ENCODE measurements at places on chromosomes 4 and X.

- DNase-seq = no peak
Measured at GRCh38 chr4:110654254-110654635, 31.4 kb upstream of the PITX2 start.

- DNase-seq = no peak
Measured at GRCh38 chrX:500481-501010, 113.8 kb upstream of the PPP2R3B start.

DNA sequence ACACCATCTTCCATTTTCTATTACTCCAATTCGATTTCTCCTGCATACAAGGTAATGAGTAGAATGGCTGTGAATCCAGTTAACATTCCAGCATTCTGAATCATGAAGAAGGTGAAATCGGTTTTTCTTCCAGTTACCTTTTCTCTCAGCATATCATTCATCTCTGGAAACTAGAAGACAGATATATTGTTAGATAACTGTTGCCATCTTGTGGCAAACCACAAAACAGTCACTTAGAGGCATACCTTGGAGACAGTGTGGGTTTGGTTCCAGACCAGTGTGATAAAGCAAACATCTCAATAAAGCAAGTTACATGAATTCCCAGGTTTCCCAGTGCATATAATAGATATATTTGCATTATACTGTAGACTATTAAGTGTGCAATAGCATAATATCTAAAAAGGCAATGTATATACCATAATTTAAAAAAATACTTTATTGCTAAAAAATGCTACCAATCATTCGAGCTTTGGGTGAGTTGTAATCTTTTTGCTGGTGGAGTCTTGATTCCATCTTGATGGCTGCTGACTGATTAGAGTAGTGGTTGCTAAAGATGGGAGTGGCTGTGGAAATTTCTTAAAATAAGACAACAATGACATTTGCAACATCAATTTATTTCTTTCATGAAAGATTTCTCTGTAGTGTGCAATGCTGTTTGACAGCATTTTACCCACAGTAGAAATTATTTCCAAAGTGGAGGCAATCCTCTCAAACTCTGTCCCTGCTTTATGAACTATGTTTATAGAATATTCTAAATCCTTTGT lies 82.1 kb downstream of the SLC39A8 start:
- no peak for DNase-seq

GRCh38 chrX:38768079-38768478 lies 33.2 kb upstream of the MID1IP1 start:
- no peak for DNase-seq

- no peak for DNase-seq
Measured at GRCh38 chr4:142092941-142093340, 456.6 kb downstream of the IL15 start.

DNA sequence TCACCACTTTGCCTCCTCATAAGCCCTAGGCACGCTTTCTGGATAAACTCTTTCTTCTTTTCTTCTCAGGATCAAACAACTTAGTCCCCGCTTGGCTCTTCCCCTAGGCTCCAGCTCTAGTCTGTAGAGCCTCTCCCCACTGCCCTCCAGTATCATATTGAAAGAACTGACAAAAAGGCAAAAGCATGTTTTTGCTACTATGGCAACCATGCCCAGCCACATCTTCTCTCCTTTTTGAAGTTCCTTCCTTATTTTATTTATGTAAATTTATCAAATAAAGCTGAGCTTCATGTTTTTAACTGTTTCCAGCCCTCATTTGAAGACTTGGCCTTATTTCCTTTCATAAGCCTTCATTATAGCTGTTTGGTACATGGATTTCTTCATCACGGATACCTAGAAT lies 86.0 kb upstream of the LIMCH1 start:
- no peak for DNase-seq

DNA sequence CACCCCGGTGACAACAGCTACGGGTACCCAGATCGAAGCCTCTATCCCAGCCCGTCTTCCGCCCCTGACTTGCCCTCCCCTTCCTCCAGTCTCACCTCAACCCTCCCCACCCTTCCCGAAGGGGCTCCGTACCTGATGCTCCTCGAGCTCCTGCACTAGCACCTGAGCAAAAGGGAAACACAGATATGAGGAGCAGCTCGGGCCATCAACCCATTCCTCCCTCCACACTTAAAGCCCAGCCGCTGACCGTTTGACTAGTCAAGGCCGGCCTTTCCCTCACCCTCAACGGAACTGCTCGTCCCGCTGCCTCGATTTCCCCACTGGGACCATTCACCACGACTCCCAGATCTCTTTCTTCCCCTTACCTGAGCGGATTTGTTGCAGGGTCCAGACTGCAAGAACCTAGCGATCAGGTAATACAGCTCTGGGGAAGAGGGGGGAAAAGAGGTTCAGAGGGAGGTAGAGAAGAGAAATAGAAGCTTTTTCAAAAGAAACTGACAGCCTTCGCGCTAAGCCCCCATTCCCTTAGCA lies 731 bp downstream of the BRWD3 start:
- peak; percentile 3 for DNase-seq

DNA sequence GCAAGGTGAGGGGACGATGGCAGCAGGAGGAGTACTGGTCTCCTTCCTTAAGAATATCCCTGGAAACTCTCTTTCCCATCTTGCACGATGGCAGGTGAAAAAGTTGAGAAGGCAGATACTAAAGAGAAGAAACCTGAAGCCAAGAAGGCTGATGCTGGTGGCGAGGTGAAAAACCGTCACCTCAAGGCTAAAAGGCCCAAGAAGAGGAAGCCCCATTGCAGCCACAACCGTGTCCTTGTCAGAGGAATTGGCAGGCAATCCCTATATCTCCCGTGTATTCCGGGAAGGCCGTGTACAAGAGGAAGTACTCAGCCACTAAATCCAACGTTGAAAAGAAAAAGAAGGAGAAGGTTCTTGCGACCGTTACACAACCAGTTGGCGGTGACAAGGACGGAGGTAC lies 40.0 kb downstream of the CRLF2 start:
- no peak for DNase-seq

DNA sequence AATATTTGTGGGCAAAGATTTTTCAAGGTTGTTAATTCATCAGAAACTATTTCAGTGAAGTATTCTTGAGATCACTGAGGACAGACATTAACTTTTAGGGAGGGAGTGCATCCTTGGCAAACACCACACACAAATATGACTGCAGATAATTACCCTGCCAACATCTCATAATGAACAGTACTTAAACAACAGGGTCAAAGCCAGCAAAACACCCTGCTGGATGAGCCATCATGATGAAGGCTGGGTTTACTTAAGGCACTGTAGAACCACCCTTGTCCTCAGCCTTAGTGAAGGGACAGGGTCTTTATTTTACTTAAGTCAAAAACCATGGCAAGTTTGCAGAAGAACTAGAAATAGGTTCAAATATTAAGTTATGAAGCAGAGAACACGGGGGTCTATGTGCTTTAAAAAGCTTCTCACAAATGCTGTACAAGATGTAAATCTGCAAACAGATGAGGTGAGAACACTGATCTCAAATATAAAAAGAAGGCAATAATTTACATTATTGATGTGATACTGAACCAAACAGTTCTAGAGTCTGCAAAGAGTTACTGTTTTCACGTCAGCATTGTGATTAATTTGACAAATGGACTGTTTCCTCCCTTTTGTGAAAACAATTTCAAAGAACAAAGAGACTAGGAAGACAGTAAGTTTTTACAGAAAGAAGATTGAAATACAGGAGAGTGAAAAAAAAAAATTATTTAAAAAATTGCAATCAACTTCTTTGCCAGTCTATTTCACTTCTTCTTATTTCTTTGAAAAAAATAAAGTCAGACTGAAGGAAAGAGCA lies 28.2 kb downstream of the TAPT1 start:
- no peak for DNase-seq

DNA sequence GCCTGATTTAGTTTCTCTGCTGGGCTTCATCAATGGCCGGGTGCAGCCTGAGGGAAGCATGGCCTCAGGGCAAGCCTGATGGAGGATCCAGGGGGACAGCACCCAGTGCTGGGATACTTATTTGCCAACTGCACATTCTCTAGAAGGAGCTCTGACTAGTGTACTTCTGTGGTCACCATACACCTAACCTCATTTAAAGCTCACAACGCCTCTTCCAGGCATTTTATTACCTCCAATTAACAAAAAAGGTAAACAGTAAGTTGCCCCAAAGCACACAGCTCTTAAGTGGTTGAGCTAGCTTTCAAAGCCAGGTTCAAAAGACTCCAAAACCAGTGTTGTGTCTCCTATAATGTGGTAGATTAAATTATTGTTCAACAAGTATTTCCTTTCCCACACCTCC lies 26.8 kb upstream of the ATXN3L start:
- no peak for DNase-seq

GRCh38 chrX:101208152-101208905 lies 11.3 kb upstream of the DRP2 start:
- DNase-seq = no peak

- DNase-seq = peak; percentile 56
Measured at GRCh38 chr4:88211473-88212252, 53.2 kb upstream of the ABCG2 start.

- DNase-seq = no peak
Measured at GRCh38 chr4:122842984-122843531, 16.4 kb downstream of the FGF2 start.

- DNase-seq = no peak
Measured at GRCh38 chr4:40596522-40596921, 33.1 kb downstream of the RBM47 start.

DNA sequence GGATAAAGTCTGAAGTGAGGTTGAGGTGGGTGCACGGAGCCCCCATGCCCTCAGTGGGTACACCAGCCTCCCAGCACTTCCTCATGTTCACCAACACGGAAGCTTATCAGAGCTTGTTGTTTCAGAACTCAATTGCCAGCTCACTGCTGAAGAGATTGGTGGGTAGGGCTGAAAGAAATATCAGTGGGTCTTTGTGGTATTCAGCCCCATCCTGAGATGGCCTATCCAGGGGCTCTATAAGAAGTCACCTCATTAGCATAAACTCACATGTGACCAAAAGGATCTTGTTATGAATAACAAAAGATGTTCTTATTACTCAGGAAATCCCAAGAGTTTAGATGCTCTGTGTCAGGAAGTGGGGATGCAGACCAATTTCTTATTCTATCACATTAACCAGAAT lies 177.3 kb downstream of the ARHGAP10 start:
- DNase-seq = no peak

- DNase-seq = no peak
Measured at GRCh38 chr4:188372058-188372457, 232.8 kb downstream of the TRIML1 start.

DNA sequence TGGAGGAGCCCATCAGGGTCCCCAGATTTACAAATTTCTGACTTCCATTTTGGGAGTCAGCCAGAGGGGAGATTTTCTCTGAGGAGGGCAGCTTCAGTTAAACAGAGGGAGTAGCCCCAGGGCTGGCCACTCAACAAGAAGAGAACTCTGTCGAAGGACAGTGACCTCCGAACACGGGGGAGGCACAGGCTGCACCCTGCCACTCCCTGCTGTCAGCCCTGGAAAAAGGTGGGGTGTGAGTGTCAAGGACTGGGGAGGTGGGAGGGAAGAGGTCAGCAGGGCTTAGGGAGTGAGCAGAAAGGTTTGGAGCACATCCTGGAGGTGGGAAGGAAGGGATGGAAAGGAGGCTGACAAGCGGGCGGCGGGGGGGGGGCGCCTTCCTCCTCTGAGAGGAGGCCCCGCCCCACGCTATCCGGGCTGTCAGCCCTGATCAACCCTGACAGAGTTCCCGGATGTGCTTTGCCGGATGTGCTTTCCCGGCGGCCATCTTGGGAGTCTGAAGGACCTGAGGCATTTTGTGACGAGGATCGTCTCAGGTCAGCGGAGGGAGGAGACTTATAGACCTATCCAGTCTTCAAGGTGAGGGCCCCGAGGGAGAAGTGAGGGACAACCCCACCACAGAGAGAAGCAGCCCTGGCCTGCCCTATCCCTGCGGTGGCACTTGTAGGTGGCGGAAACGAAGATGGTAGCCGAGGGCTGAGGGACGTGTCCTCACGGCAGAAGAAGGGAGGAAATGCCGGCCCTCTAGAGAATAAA lies at the start of gene MAGEC1:
TSS of gene MAGEC1 (plus strand) at position 495 of the 756 bp plus-strand sequence. CDS start 1,179 bp downstream, outside the sequence.
- DNase-seq = no peak
